ENCODE measurements at places on chromosomes 4 and X. TPM values are rescaled to one million over a fixed set of nuclear protein-coding genes. Genes with fewer than 3 reads are reported as not detected.

DNA sequence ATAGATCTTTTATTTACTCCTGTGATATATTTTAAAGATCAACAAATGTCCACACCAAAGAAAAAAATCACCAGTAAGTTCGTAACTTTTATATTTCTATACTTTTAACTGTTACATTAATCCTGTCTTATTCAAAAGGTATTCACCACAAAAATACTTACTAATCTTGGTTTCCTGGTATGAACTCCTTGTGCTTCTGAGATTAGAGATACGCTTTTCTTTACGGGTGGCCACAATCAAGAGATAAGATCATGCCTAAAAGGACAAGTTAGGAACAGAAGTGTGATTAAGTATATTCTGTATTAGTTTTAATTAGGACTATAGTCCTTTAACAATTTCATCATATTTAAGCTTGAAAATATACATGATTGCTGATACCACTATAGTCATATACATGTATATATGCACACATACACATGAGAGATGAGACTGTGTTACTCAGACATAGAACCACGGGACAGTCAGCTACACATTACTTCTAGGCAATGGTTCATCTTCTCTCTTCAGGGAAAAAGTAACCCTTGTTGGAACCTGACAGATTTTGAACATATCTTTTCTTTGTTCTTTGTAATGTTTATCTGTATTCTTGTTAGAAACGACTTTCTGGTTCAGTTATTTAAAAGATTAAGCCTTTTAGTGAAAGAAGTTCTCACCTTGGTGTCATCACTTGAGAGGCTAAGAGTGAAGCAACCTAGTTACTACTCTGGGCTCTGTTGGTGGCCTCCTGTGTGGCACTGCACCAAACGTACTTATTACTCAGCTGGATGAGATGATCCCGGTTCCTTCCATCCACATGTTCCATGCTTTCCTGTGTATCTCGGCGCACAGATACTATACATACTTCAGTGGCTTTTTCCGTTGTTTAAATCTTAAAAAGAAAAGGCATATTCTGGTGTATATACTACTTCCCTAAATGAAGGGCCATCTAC is 146.1 kb downstream of the CBR4 start:
- no peaks in the 10 kb centered on the region for H3K27me3 ChIP-seq
- DNase-seq, result no peak
- peaks cover 14% of the 10 kb centered on the region for H3K36me3 ChIP-seq
- no peak overlapping the region for H3K27ac ChIP-seq
- H3K4me3 ChIP-seq, result no peak overlapping the region

GRCh38 chrX:138756234-138756633 is 44.7 kb upstream of the FGF13 start:
- H3K4me1 ChIP-seq, result peaks cover 27% of the 10 kb centered on the region
- peak; percentile 28 for DNase-seq
- H3K4me3 ChIP-seq, result no peak overlapping the region
- H3K36me3 ChIP-seq, result no peaks in the 10 kb centered on the region
- no peak overlapping the region for H3K27ac ChIP-seq

DNA sequence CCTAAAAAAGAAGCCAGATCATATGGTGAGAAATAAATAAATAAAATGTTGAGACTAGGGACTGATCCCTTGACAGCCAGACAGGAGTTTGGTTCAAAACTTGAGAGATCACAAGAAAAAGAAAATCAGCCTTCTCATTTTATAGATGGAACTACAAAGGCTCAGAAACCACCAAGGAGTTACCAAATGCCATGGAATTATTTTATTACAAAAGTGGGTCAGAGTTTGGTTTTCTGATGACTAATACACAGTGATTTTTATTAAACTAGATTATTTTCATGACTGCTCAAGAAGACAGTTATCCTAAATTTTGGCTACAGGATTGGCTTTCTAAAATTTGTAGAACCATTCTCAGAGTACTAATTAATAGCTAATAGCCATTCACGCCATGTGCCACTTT is 6.2 kb downstream of the CXCL1 start:
- no peaks in the 10 kb centered on the region for H3K4me1 ChIP-seq
- H3K27ac ChIP-seq, result no peak overlapping the region
- H3K4me3 ChIP-seq, result no peak overlapping the region
- H3K27me3 ChIP-seq, result peaks cover 43% of the 10 kb centered on the region

Gene SFRP2
- 203 TPM for total RNA-seq

All from neural crest cell (in vitro differentiated cells).